ENCODE measurements at places on chromosomes 2 and 18.

- no peak for DNase-seq
Measured at GRCh38 chr18:42578792-42579191, 536.7 kb downstream of the RIT2 start.

GRCh38 chr2:204313256-204313655, 232.0 kb upstream of the PARD3B start:
- no peak for DNase-seq

DNA sequence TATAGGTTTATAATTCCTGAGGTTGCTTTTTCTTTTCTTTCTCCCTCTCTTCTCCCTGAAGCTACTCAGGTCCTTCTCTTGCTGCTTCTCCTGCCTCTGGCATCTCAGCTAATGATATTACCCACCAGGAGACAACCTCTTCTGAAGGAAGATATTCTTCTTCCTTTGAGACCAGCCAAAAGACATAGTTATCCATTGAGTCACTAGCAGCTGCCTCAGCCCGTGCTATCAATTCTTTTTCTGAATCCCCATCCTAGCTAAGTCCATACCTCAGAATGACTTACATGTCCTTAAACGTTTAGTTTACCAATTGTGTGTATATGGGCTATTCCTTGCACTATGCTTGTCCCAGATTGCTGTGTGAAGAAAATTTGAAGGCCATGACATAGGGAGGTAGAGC, 25.0 kb upstream of the RNF103 start:
- no peak for DNase-seq

DNA sequence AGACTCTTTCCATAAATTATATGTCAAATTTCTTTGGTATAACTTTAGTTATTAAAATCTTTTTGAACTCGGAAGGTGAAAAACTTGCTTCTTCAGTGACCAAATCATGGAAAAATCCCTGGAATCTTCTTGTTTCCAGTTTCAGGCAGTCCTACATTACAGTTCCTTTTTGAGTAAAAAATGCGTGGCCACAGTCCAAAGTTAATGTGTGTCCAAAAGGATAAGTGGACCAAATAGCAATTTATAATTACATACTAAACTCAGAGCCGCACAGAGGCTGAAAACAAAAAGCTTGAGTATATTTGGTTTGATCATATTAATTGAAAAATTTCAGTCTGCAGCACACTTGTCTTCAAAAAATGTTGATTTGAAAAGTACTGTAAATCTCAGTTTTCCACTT, 28.4 kb upstream of the DYNC2LI1 start:
- DNase-seq: no peak

- DNase-seq: no peak
Measured at GRCh38 chr2:239822146-239822831, 202.9 kb downstream of the NDUFA10 start.

DNA sequence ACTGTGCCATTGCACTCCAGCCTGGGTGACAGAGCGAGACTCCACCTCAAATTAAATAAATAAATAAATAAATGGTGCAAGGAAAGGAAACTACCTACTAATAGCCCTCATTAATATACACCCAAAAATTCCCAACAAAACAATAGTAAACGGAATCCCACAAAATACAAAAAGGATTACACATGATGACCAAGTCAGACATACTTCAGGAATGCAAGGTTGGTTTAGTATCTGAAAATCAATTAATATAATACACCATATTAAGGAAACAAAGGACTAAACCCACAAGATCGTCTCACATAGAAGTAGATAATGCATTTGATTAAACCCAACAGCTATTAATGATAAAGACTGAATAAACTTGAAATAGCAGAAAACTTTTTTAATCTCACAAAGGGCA, 307.4 kb downstream of the TGIF1 start:
- no peak for DNase-seq

DNA sequence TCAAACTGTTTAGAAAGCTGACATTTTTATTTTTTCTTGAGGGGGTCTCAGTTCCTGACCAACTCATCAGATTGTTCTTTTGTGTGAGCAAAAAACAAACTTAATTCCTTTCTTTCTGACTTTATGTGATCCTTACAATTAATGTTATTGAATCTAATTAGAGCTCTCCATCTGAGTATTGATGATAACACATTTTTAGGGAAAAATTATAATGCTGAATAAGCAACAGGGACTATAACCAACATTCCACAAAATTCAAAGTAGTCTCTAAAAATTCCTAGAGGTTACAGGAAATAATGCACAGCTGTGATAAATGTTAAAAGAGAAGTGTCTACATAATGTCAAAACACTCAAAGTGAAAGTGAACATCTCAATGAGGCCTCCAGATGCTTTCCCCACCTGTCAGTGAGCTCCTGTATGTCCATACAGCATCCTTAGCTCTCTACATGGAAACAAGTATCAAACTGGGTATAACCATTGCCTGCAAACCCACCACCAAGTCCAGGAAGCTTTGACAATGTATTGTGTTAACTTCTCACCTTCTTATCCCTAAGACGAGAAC, 786.0 kb upstream of the SLC39A10 start:
- DNase-seq: no peak

GRCh38 chr2:153497938-153498629, 19.5 kb upstream of the RPRM start:
- no peak for DNase-seq

DNA sequence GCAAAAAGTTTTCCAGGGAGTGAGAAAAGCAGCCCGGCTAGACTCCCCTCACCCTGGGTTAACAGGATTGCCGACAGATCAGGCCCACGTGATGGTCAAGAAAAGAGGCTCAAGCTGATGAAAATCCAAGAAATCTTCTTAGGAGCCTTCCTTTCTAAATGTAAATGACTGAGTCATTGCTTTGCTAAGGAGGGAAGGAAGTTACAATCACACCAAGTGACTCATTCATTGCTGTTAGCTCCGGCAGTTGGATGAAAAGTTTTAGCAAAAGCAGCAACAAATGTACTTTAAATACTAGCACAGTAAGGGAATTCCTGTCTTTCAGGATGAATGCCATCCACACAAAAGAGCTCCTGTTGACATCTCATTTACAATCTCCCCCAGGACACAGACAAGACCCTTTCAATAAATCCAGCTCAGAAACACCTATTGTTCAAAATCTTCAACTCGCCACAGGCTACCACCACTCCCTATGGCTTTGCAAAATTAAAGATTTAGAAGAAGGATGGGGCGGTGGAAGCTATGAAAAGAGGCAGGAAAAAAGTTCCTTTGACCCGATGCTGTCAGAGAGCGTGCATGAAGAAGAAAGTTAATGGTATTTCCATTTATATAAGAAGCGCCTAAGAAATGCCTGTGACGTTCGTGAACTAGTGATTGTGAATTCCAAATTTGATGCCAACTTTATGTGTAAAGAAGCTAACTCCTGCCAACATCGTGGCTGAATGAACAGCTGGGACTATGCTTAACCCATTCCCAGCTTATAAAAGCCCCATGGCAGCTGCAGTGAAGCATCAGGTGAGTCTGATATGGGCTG, 153.7 kb downstream of the TGIF1 start:
- DNase-seq: no peak

- no peak for DNase-seq
Measured at GRCh38 chr2:137769406-137769805, 194.9 kb upstream of the HNMT start.

DNA sequence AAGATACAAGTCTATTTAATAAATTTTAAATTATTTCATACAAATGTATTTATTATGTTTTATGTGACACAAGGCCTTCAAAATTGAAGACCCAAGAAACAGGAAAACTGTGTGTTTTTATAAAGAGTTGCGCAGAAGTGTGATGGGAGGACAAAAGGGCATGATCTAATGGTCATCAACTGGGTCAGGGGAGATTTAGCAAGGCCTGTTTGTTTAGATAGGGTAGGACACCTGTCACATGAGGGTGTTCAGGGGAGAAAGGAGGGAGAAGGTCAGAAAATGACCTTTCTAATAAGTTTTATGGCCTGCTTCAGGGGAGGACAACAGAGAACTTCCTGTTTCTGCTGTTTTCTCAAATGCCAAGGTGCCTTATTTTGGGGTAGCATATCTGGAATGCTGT, 528.8 kb downstream of the STK39 start:
- no peak for DNase-seq

DNA sequence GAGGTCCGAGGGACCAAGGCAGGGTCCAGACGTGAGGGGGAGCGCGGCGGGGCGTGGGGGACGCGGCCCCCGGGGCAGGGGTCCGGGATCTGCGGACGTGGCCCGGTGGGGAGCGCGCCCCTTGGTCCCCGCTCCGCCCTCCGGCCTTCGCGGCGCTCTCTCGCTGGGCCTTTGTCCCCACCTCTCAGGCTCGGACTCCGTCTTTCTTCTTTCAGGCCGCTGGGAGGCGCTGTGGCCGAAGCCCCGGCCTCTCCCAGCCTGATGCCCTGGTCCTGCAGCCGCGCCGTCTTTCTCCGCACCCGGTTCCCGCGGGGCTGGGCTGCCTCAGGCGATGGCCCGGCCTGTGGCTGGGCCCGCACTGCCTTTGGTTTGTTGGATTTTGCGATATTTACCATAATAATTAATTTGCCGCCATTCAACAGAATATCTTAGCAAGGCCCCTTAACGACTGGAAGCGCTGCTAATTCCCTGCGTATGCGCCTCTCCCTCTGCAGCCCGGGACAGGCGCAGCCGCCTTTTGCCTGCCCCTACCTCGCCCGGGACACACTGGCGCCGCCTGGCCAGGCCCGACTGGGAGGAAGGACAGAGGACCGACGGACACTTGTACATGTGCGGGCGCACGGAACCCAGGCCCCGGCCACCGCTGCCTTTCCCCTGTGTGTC, 10.8 kb downstream of the SIX3 start:
- DNase-seq: peak; percentile 83

GRCh38 chr2:235806986-235807750, 313.3 kb downstream of the AGAP1 start:
- DNase-seq: no peak

DNA sequence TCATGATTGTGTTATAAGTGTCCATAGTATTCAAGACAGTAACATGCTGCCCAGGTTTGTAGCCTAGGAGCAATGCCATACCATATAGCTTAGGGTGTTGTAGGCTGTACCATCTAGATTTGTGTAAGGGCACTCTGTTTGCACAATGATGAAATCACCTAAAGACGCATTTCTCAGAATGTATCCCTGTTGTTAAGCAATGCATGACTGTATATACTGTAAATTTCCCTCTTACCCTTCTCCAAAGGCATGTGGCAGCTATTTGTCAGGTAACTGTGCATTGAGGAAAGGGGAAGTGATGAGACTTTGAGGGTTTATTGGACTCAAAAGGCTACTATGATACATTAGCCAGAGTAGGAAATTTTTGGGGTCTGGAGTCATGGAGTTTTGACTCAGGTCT, 180.8 kb downstream of the VAPA start:
- DNase-seq: no peak

GRCh38 chr2:82735336-82735735, 1723.7 kb downstream of the SUCLG1 start:
- no peak for DNase-seq

GRCh38 chr18:49014605-49015267, 64.0 kb upstream of the SMAD7 start:
- no peak for DNase-seq

DNA sequence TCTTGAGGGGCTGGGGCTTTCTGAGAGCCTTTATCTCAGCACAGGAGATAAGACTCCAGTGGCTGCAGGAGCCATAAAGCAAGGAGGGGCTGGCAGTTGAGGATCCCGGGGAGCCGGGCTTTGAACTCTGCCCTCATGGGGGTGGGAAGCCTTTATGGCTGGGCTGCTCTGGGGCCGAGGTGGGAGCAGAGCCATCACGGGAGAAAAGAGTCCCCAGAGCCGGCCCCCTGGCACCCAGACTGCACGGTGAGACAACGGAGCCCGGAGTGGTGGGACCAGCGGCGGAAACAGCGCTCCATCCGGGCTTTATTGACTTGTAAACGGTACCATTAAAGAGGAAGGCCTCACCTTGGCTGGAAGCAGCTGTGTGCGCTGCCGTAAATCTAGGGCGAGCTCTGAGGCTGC, 162.6 kb downstream of the MYCN start:
- DNase-seq: no peak

GRCh38 chr2:44596537-44597320, 235.0 kb downstream of the CAMKMT start:
- peak; percentile 59 for DNase-seq

- no peak for DNase-seq
Measured at GRCh38 chr2:124913868-124914267, 888.8 kb downstream of the CNTNAP5 start.

DNA sequence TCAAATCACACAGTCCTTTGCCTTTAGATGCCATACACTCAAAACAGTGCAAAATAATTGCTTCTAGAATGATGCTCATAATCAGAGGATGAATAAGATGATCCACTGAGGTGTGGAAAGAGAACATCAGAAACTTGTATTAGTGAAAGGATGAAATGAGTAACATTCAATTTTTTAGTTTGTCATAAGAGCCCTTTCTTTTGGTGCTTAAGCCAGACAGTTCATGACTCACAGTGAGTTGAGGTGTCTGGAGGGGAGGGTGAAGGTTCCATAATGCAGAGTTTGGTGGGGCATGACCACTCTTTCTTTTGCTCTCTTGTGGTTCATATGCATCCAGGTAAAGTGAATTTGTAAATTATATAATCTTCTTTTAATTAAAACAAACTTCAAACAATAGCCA, 415.0 kb upstream of the CELF4 start:
- no peak for DNase-seq

DNA sequence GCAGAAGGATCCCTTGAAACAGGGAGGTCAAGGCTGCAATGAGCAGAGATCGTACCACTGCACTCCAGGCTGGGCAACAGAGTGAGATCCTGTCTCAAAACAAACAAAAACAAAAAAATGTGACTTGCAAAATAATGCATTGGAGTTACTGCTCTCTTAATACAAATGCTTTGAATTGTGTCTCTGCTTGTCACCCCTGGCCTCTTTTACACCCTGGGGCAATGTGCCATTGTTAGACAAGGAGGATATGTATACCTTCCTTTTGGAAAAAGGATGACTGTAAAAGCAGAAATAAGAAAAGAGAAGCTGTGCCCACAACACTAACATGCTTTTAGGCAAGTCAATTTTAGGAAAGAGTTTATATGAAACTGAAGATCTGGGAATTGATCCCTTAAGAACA, 20.8 kb upstream of the C2orf74 start:
- DNase-seq: no peak

GRCh38 chr18:48828691-48829442, 121.9 kb downstream of the SMAD7 start:
- no peak for DNase-seq

All from GM10248 (cell line).